ENCODE measurements at places on chromosomes 7 and 10.

- DNase-seq: no peak
Measured at GRCh38 chr10:84348447-84348846, 20.1 kb downstream of the CCSER2 start.

- no peak for DNase-seq
Measured at GRCh38 chr10:6674291-6674690, 94.2 kb upstream of the PRKCQ start.

DNA sequence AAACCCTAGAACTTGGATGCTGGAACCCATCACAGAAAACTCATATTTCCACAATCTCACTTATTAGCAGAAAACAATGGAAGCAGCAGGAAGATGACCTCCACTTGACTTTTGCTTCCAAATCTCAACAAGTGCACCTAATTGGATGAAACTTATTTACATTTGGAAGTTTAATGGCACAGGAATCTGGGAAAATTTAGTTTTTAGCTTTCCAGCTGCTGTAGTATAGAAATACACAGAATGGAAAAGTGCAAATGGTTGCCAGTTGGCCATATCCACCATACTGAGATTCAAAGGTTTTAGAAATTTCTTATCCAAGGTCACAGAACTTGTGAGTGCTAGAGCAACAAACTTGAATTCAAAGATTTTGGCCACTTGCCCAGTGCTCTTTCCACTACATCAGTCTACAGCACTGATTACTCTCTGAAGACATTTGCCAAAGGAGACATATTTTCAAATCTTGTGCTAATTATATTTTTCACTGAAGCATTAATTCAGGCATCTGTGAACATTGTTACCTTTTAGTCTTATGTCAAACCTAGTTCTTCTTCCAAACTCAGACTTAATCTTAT is 9.3 kb upstream of the AHR start:
- no peak for DNase-seq

GRCh38 chr7:140489026-140489359 is 9.7 kb upstream of the MKRN1 start:
- no peak for DNase-seq

DNA sequence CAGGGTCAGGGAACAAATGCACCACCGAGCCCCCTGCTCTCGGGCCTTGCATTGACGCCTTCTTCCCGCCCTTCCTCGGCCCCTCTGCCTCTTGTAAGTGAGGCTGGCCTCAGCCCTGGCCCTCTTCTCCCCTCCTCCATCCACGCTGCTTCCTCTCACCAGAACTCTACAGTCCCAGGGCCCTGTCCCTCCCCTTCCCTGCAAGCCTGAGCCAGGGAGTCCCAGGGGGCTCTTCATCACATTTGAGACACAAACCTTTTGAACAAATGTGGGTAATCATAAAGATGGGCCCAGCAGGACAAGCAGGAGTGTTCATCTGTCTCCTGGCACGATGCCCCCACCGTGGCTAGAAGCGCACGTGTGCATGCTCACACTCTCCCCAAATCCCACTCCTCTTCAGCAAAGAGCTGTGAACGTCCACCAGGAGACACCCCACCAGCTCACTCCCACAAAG is 57.7 kb downstream of the SLIT1 start:
- DNase-seq: no peak

All from WERI-Rb-1 (cell line).